Activated B cell treated with CpG ODN at 0.5 μM for 24 hours (primary cell): ENCODE measurements at places on chromosomes 6 and 20. TPM values are rescaled to one million over a fixed set of nuclear protein-coding genes. Genes with fewer than 3 reads are reported as not detected.

- no peaks in the 10 kb centered on the region for H3K4me1 ChIP-seq
- peaks cover 3% of the 10 kb centered on the region for H3K36me3 ChIP-seq
- DNase-seq: no peak
- H3K4me3 ChIP-seq: no peak overlapping the region
- H3K27ac ChIP-seq: no peak overlapping the region
These were observed 8.6 kb upstream of the ASIP start for GRCh38 chr20:34232494-34233087.

DNA sequence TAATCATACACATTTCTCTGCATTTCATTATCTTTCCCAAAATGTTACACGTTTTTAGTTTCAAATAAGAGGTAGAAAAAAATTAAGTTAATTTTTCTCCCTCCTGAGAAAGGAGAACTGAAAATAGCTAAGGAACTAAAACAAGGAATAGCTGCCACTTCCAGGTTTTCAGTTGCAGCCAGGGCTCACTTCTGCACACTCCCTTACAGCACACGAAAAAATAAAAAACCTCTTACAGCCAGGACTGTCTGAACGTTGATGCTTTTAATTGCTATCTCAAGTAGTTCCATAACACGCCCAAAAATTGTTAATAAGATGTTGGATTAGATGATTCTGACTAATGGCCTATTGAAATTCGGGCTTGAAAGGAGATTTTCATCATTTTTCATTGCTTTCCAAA lies 153.7 kb upstream of the THBS2 start:
- no peak overlapping the region for H3K4me3 ChIP-seq
- H3K4me1 ChIP-seq: no peaks in the 10 kb centered on the region
- H3K27me3 ChIP-seq: peaks cover 1% of the 10 kb centered on the region
- no peak overlapping the region for H3K27ac ChIP-seq
- DNase-seq: no peak

DNA sequence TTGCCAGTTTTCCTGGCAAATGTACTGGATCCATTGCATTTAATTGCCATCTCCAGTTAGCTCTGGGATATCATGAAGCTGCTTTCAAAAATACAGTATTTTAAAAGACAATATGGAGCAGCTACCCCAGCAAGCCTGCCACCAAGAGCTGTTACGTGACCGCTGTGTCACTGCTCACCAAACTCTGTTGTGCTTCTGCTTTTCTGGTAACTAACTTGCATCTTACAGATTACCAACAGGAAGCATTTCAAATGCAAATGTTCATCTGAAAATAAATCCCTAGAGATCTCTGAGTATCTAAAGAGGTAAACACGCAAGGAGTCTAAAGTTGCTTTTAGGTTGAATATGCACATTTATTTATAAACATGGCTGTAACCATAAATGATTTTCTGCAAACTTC lies 1008.3 kb downstream of the KIF16B start:
- peaks cover 11% of the 10 kb centered on the region for H3K27me3 ChIP-seq
- H3K4me3 ChIP-seq: no peak overlapping the region
- H3K36me3 ChIP-seq: no peaks in the 10 kb centered on the region
- H3K27ac ChIP-seq: no peak overlapping the region
- peaks cover 12% of the 10 kb centered on the region for H3K4me1 ChIP-seq
- no peak for DNase-seq

- peaks cover 32% of the 10 kb centered on the region for H3K27me3 ChIP-seq
- DNase-seq: no peak
- H3K36me3 ChIP-seq: no peaks in the 10 kb centered on the region
- H3K4me3 ChIP-seq: no peak overlapping the region
These were observed 63.1 kb upstream of the UNC93A start for GRCh38 chr6:167227984-167228383.

Gene ZFP57
- 5.2 and 5.5 TPM in 2 replicates for total RNA-seq

Gene CALHM5
- not detected in 2 replicates for total RNA-seq
